ENCODE measurements at places on chromosomes 1 and 21. TPM values are rescaled to one million over a fixed set of nuclear protein-coding genes. Genes with fewer than 3 reads are reported as not detected.

LCE1A gene
- not detected for total RNA-seq

AXDND1 gene
- total RNA-seq: not detected

SH3BGRL3 gene
- 337 TPM for total RNA-seq

CD5L gene
- not detected for total RNA-seq

DNA sequence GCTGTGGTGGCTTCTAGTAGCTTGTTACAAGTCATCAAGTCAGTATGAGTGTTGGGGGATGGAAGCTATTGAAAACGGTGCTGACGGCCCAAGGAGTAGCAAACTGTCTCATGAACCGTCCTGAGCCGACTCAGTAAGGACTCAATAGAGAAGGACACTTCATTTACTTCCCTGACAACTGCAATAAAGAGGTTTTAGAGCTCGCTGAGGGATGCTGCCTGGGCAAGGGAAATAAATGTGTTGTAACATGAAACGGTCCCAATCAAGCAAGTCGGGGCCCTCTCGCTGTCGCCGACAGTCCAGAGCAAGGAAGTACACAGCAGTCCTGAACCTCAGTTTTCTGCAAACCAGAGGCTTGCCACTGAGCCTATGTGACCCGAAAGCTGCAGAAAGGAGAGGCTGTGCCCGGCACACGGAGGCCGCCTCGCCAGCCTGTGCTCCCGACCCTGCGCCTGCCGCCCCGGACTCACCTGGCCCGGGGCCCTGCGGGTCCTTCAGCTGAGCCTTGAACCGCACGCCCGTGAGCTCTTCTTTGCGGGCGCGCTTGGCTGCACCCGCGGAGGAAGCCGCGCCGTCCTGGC is 423 bp downstream of the URB1 start:
- peak; percentile 44 for DNase-seq

- DNase-seq: no peak
Measured at GRCh38 chr1:114384922-114385321, 126.1 kb downstream of the TRIM33 start.

DNA sequence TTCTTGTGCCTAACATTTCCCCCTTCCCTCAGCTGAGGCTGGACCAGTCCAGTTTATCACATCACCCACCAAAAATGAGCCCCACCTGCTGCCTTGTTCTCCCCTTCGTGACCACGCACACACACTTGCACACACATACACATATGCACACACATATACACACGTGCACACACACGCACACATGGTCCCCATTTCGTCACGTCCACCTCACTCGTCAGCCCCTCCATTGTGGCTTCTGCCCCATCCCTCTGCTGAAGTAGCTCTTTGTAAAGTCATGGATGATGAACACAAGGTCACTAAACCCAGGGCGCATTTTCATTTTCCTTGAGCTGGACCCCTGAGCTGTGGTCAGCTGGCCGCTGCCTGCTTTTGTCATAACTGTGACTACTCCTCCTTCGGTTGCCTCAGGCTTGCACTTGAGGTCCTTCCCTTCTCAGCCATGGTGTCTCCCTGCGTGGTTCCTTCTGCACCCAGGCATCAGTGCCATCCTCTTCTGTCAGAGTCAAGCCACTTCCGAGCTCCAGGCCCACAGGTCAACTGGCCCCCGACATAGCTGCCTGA is 93.8 kb downstream of the SYT2 start:
- DNase-seq: no peak

GRCh38 chr1:102799496-102799895 is 308.8 kb downstream of the COL11A1 start:
- no peak for DNase-seq

DNA sequence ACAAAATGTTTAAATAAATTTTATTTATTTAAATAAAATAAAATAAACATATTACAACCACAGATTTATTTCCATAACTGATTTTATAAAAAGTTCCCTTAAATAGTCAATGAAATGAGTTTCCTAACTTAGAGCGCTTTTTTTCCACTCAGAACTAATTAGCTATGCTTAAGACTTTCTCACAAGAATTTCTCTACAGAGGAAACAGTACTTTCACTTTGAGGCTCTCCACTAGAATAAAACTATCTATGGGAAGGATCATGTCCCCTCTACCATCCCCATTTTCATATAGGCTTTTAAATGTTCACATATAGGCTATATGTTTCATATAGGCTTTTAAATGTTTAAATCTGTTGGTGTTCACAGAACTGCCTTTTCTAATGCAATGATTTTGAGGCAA is 40.0 kb upstream of the DPH5 start:
- no peak for DNase-seq

- no peak for DNase-seq
Measured at GRCh38 chr1:55057270-55057955, 18.1 kb downstream of the PCSK9 start.

Measured in endothelial cell of umbilical vein (primary cell).